RPMI7951 (cell line): ENCODE measurements at places on chromosomes 3 and 15. TPM values are rescaled to one million over a fixed set of nuclear protein-coding genes. Genes with fewer than 3 reads are reported as not detected.

ISLR gene
- 2.5 and 8.8 TPM in 2 replicates for total RNA-seq

GRCh38 chr3:161950318-161950868 is 453.8 kb downstream of the OTOL1 start:
- DNase-seq: no peak

DNA sequence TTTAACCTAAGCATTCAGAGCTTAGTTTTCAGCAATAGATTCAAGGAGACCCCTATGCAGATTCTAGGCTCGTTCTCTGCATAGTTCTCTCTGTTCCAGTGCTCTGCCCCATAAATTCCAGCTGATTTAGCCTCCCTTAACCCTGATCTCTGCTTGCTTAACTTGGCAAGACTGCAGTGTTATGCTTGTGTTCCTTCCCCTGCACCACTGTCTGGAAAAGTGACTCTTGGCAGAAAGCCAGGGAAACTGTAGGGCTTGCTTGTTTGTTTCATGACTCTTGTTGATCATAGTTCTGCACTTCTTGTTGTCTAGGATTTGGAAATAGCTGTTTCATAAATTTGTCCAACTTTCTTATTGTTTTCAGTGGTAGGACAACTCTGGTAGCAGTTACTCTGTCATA is 40.1 kb downstream of the ANAPC13 start:
- peak; percentile 48 for DNase-seq

GRCh38 chr3:16482194-16482769 is 31.2 kb downstream of the RFTN1 start:
- DNase-seq: no peak
